Caki2 (cell line): ENCODE measurements at places on chromosomes 2 and 18. TPM values are rescaled to one million over a fixed set of nuclear protein-coding genes. Genes with fewer than 3 reads are reported as not detected.

The RAX gene
- total RNA-seq: not detected in 2 replicates

The ICOS gene
- not detected in 2 replicates for total RNA-seq

The EXOC6B gene
- 18.5 and 19.6 TPM in 2 replicates for total RNA-seq

The GALNT14 gene
- 251 and 276 TPM in 2 replicates for total RNA-seq

DNA sequence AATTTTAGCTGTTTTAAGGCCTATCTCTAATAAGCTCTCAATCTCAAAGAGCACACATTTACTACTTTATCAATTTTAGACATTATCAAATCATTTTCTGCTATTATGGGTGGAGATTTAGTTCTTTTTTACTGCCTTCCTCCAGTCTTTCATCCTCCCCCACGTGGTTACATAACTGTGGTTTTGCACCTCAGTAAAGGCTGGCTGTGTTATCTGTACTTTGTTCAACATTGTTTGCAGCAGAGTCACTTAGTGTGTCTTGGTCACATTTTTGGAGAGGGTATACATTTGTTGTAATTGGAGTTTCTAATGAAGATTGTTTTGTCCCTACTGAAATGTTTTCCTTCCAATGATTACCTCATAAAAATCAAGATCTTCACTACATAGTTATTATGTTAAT, 549.6 kb upstream of the CELF4 start:
- no peak for DNase-seq

- no peak for DNase-seq
Measured at GRCh38 chr2:239339726-239340601, 60.9 kb downstream of the HDAC4 start.

- DNase-seq: peak; percentile 97
Measured at GRCh38 chr2:204452464-204453023, 92.7 kb upstream of the PARD3B start.

DNA sequence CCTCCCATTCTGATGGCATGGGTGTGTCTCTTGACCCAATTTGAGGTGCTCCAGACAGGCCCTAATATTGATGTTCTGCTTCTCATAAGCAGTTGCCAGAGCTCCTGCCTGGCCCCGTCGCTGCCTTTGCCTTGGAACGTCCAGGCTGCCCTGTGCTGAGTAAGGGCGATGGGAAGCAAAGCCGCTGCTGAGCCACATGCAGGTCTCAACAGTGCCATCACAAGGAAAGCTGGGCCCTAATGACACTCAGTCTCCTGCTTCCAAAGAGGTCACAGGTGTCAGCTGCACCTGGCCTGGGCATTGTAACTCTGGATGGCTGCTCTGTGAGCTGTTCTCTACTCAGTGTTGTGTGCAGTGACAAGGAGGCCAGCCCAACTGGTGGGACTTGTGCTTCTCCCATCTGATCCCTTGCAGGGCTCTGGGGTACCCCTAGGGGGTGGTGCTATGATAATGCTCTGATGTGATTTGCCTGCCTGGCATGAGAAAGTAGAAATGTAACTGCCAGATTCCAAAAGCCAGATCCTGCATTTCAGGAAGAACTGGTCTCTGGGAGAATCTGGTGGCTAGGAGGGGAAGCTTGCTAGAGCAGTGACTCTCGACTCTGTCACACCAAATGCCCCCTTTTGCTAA, 8.7 kb downstream of the TTC39C start:
- no peak for DNase-seq

GRCh38 chr2:15946983-15947382, 6.6 kb downstream of the MYCN start:
- no peak for DNase-seq

DNA sequence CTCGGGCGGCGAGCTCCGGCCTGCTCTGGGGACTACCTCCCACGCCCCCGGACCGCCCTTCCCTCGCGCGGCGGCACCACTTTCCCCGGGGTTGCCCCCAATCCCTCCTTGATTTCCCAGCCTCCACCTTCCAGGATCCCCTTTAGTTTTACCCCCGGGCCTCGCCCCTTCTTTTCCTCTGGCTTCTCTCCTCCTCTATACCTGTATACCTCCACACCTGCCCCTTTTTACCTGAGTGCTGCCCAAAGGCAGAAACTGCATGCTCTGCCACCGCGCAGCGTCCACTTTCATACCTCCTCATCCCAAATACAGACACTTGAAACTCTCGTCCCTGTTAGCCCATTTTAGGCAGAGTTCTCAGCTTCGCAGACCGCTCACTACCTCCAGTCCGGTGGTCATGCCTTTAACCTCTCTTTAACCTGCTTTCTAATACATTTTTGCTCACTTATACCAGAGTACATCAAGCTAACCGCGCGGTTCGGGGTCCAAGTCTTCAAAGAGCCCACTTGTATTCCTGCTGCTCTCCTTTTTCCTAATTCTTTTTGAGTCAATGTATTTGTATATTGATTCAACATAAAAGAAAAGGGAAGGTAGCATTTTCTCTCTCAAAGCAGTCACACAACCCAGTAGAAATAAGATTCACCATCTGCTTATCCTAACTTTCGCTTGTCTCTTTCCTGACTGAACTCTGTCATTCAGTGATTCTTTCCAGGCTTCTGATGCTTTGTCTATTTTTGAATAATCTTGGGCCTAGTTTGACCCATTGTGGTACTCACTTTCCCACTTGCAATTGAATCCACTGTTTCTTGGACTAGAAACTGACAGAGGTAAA, 901 bp downstream of the SPOPL start:
- DNase-seq: peak; percentile 19

DNA sequence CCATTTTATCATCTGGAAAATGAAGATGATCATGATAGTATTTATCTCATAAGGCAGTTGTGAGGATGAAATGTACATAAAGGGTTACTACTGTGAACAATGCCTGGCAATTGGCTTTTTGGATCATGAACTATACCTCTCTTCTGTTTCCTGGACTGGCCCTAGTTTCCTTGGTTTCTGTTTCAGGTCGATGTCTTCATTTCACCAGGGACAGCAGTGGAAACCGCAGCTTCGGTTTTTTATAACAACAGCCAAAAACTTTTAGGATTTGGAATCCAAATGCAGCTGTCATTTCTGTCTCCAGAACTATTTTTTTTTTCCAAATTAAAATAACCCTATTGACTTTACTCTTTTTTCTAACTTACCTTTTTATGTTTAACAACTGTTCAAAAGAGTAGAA, 425.1 kb downstream of the RND3 start:
- no peak for DNase-seq

DNA sequence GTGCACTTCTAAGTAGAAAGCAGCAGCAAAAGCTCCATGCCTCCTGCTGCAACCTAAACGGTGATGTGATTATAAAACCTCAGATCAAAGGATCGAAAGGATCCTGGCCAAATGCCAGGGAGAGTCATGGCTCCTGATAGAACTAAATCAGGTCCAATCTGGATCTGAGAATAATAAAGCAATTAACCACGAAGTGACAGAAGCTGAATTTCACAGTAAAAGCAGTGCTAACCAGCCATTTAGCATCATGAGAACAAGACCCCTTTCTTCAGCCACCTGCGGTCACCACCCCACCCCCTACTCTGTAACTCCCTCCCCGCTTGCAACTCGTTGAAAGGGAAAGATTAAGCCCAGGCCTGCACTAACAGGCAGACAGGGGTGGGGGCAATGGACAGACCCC, 748.7 kb downstream of the BCL11A start:
- DNase-seq: no peak
